GM19239 (cell line): ENCODE measurements at places on chromosomes 13 and 19.

- no peak for DNase-seq
Observed at GRCh38 chr13:57314897-57315520, 148.0 kb downstream of the PRR20E start.

DNA sequence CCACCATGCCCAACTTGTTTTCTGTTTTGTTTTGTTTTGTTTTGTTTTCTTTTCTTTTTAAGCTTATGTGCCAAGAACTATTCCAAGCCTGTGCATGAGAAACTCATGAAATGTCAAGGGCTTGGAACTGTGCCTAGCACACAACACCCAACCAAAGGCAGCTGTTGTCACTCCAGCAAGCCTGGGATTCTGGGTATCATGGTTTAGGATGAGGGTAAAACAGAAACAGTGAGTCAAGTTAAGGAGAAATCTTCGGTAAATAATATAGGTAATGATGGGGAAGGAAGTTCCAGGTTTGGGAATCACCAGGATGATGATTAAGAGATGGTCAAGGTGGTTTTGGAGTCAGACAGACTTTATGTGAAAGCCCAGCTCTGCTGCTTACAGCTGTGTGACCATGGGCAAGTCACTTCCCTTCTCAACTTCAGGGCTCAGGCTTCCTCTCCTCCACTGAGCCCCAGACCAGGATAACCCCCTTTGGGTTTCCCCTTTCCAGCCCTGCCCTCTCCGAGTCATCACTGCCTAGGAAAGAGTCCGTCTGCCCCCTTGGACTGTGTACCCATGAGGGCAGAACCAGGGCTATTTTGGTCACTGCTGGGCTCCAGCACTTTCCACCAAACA lies 5.0 kb downstream of the PVR start:
- no peak for DNase-seq

DNA sequence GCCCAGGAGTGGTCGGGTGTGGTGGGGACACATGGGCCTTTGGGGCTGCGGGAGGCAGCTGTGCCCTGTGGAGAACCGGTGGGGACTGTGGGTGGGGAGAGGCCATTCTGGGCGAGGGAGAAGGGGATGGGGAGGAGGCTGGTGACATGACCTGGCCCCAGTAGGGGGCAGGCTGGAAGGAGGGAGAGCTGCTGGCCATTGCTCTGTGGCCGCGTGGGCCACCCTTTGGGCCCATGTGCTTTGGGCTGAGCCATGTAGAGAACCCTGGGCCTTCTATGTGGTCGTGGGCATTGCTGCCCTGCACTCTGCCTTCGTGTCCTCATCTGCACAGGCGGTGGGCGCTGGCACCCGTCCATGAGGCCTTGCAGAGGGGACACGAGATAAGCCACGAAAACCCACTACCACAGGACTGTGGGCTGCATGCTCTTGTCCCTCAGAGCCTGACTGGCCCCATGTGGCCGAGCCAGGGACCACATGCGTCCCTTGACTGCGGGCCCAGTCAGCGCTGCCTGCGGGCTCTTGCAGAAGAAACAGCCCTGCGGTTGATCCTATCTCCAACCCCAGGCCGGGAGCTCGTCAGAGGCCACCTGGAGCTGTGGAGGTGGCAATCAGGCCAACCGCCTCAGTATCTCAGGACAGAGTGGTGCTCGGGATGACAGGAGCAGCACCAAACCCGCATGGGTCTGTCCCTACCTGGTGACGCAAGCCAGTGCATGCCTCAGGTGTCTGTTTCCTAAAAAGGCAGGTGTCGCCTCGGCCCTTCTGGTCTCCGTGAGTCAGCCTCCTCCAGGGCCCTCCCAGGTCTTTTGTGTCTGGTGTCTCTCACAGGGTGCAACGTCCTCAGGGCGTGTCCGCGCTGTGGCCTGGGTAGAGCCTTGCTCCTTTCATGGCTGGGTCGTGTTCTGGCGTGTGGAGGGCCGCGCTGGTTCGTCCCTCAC lies 14.3 kb downstream of the FZR1 start:
- no peak for DNase-seq

GRCh38 chr19:38224014-38224862 lies at the start of gene DPF1:
TSS of gene DPF1 (minus strand) at chr19:38224222. CDS start at chr19:38224142, 80 bp downstream.
- peak; percentile 96 for DNase-seq

- no peak for DNase-seq
Observed at GRCh38 chr19:4653793-4654436, 14.6 kb downstream of the TNFAIP8L1 start.

- DNase-seq: no peak
Observed at GRCh38 chr13:113784645-113785024, 25.6 kb downstream of the TMEM255B start.

- no peak for DNase-seq
Observed at GRCh38 chr19:14439014-14439413, 5.9 kb downstream of the PKN1 start.

DNA sequence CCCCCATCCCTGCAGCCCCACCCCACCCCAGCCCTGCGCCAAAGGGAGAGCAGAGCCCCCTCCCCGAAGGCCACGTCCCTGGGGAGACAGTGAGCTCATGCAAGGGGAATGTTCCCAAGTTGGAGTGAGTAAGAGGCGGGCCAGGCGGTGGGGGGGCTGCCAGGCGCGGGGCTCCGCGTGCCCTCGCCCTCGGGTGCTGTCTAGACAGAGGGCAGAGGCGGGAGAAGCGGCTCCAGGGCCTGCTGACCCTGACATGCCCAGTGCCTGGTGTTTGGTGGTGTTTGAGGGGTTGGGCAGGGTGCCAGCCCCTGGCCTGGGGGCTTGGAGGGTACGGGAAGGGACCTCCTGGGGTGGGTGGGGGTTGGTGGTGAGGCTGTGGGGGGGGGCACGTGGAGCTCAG lies 1.0 kb downstream of the FSTL3 start:
- DNase-seq: no peak

- no peak for DNase-seq
Observed at GRCh38 chr13:103839460-103839859, 773.2 kb upstream of the SLC10A2 start.

- no peak for DNase-seq
Observed at GRCh38 chr19:16496613-16496983, 404 bp downstream of the C19orf44 start.

DNA sequence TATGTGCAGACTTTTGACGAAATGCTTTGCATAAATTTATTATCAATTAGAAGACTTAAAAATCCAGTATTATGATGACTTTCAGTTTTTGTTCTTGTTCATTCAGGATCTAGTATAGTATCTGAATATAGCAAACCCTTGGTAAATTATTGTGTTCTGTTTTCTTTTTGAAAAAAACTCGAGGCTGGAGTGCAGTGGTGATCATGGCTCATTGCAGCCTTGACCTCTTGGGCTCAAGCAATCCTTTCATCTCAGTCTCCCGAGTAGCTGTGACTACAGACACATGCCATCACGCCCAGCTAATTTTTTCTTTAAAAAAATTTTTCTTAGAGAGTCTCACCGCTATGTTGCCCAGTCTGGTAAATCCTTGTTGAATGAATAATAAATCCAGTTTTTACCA lies 4.6 kb downstream of the FARP1 start:
- DNase-seq: no peak

DNA sequence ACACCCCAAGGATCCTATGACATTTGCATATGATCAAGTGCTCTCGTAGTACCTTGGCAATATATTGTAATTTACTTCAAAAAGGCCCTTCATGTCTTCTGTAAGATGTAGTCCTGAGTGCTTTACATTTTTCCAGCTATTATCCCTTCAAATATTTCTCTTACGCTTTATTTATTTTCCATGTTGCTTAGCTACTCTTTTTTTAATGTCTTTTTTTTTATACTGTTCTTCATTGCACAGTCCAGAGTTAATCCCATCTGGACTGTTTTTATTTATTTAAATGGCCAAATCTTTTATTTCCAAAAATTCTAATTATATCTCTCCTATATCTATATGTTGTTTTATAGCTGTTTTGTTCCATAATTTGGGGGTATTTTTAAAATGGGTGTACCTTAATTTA lies 371.3 kb downstream of the SLC7A1 start:
- no peak for DNase-seq

GRCh38 chr13:83007226-83007625 lies 875.0 kb downstream of the SLITRK1 start:
- no peak for DNase-seq
